Aorta (tissue), 5 donors: ENCODE measurements at places on chromosomes 7 and 10. TPM values are rescaled to one million over a fixed set of nuclear protein-coding genes. Genes with fewer than 3 reads are reported as not detected.

The TMEM184A gene
- total RNA-seq, result 0.06 TPM

The OPTN gene
- 87.4 TPM for total RNA-seq

The ACHE gene
- total RNA-seq, result 2.0 TPM

The FAM241B gene
- total RNA-seq, result 10.6 TPM

The ENKUR gene
- 0.36 TPM for total RNA-seq

The MSMB gene
- not detected for total RNA-seq

The PNLIPRP1 gene
- total RNA-seq, result 1.4 TPM

The NEUROG3 gene
- total RNA-seq, result not detected

DNA sequence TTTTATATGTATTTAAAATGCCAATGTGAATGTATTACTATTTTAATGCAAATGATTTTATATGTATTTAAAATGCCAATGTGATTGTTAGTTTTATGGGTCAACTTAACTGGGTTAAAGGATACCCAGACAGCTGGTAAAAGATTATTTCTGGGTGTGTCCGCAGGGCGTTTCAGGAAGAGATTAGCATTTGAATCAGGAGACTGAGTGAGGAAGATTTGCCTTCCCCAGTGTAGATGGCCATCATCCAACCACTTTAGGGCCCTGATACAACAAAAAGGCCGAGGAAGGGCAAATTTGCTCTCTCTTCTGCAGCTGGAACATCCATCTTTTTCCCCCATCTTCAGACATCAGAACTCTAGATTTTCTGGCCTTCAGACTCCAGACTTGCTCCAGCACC is 116.2 kb downstream of the BAMBI start:
- DNase-seq, result no peak

DNA sequence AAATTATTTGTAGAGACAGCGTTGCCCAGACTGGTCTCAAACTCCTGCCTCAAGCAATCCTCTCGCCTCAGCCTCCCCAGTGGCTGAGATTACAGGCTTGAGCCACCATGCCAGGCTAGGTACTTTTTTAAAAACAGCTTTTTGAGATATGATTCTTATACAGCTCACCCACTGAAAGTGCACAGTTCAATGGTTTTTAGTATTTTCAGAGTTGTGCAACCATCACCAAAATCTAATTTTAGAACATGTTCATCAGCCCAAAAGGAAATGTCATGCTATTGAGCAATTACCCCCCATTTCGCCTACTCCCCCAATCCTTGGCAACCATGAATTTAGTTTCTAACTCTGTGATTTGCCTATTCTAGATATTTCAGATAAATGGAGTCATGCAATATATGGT is 73.7 kb downstream of the EVX1 start:
- DNase-seq, result no peak

GRCh38 chr7:87354749-87355148 is 9.3 kb downstream of the CROT start:
- no peak for DNase-seq

GRCh38 chr7:39527951-39528350 is 38.3 kb upstream of the YAE1 start:
- no peak for DNase-seq

GRCh38 chr7:133602291-133602690 is 349.4 kb downstream of the EXOC4 start:
- no peak for DNase-seq

DNA sequence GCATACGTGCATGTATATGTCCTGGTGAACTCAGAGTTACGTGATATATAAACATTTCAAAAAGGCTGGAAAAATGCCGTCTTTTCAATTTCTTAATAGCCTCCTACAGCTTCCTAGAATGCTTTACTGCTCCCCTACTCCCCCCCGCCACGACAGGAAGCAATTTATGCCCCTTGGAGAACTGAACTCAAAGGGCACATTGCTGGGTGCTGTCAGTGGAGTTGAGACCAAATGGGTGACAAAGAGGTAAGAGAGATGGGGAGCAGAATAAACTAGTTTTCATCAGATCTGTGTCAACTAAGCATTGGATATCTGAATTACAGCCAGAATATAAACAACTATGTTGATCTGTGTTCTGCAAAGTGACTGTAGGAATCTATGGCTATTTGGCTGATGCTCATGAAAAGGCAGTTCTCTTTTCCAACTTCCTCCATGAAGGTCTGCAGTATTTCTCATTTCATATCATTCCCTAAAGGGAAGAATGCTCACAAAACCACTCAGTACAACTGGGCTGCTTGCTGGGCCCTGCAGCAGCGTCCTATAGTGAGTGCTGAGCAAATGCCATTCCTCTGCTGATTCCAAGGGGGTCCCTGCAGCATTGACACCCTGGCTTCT is 171.3 kb upstream of the HPS1 start:
- DNase-seq, result no peak

DNA sequence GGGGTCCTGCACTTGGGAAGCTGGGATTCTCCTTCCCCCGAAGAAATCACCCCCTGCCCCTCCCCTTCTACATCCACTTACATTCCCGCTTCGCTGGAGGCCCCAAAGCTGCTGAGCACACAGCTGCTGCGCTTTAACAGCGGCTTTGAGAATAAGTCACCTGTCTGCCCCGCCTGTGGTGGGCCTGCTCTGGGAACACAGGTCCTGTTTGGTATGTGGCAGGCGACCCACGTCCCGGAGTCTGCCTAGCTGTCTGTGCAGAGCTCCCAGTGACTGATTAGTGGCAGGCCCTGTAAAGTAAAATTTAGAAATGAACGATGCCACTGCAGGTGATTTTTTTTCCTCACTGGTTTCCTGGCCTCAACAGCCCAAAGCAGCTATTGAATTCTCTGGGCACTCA is 47.0 kb downstream of the CDH23 start:
- no peak for DNase-seq

- DNase-seq, result no peak
Observed at GRCh38 chr7:30796105-30796869, 25.1 kb downstream of the MINDY4 start.

DNA sequence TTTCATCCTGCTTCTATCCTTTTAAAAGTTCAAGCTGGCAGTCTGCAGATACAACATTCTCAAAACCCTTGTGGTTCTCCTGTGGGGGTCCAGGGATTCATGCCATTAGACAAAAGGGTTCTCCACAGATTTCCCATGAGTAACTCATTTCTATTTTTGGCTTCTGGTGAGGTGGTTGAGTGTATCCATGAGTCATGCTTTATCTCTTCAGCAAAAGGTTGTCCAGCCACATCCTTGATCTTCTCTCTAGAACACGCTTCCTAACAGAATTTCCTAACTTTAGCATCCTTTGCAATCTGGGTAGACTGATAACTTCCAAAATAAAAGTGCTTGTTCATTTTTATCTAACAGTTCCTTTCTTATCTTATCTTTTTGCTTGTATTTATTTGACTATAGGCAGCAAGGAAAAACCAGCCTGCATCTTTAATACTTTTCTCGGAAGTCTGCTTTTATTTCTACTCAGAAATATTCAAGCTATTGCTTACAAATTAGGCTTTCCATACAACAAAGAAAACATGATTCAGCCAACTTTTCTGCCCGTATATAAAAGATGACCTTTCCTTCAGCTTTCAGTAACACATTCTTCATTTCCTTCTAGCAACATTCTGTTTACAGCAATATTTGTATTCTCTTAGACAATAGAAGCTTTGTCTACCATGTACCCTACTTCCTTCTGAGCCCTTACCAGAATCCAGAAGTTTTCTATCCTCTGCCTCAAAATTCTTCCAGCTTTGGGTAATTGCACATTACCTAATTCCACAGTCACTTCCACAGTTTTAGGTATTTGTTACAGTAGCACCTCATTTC is 79.3 kb upstream of the IL6 start:
- DNase-seq, result no peak

DNA sequence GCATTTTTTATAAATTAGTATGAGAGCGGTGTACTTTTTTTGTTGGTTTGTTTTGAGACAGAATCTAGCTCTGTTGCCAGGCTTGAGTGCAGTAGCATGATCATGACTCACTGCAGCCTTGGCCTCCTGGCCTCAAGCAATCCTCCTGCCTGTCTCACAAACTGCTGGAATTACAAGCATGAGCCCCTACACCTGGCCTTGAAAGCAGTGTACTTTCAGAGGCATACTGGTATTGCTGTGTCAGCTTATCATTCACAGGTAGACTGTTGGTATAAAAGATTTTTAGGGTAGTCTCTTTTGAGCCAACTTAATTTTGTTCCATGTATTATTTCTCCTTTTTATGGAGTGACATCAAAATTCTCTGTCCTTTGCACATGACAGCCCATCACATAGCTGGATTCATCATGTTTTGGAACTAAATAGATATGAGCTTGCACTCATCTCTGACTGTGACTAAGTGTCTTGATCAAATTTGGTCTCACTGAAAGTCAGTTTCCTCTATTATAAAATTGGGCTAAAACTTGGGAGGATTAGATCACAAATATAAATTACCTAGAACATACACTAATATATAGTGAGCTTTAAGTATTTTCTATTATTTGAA is 12.4 kb downstream of the GNAT3 start:
- peak; percentile 50 for DNase-seq

DNA sequence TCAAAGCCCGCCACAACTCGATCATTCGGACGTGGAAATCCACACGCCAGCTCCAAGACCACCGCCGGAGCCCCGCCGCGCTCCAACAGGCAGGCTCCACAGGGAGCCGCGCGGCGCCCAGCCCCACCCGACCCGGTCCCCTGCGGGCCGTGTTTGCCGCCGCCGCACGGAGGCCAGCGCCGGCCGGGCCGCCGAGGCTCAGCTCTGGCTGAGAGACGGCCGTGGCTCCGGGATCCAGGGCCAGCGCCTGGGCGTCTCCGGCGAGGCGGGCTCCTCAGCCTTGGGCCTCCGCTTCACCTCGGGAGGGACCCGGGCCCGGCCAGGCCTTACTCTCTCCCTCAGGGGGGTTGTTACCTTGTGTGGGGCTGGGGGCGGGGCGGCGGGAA is 333 bp downstream of the SMNDC1 start:
- peak; percentile 49 for DNase-seq

DNA sequence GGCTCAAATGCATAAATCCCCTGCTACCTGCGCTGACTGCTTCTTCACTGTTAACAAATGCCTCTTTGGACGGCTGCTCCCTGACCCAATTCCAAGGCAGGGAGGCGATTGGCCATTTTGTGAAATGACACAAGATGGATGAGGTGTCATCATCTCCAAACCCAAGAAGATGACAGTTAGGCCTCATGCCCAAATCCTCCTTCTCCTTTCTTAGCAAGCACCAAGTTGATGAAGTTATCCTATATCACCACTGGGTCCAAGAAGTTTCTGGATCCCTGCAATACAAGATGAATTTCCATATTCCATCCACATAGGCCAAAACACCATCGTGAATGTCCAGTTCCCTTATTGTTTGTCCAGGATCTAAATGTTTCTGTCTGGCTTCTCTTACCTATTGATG is 98.5 kb upstream of the RAB11FIP2 start:
- no peak for DNase-seq

DNA sequence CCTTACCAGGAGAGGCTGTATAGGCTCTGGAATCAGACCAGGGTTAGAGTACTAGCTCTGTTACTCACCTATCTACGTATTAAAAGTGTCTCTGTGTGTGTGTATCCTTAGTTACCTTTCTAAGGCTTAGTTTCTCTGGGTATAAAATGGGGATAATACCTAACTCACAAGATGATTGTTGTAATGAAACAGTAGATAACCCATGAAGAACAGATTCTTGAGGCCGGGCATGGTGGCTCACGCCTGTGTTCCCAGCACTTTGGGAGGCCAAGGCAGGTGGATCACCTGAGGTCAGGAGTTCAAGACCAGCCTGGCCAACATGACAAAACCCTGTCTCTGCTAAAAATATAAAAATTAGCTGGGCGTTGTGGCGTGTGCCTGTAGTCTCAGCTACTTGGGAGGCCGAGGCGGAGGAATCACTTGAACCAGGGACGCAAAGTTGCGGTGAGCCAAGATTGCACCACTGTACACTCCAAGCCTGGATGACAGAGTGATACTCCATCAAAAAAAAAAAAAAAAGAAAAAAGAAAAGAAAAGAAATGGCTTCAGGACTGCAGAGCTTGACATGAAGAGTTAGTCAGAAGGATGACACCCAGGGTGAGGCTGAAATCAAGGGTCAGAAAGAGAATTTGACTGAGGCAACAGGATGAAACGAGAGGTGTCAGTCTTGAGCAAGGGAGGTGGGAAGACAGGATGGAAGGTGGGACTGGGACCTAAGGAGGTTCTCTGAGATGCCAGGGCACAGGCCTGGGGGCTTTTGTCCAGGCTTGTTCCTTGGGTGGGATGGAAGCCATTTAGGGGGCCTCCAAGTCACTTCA is 33.4 kb downstream of the PRKAR2B start:
- no peak for DNase-seq
